Hypothalamus (tissue), 51 donors: ENCODE measurements at places on chromosomes 3 and 15.

GRCh38 chr3:155805204-155805801, 775 bp downstream of the C3orf33 start:
- no peak for DNase-seq

DNA sequence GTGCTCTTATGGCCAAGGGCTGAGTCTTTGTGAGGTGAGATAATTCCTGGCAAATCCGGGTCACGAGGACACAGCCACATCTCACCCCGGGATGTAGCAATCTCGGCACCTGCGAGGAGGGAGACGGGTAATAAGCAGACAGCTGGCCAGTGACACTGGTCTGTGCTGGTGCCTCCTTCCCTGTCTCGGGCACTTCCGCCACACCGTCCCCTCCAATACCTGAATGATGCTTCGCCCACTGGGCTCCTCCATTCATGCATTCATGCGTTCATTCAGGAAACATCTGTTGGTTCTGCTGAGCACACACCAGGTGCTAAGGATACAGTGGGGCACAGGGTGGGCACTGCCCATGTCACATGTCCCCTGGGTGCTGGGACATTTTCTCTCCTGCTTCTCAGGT, 60.1 kb downstream of the ATP10A start:
- no peak for DNase-seq

GRCh38 chr3:151214459-151214858, 11.4 kb upstream of the GPR171 start:
- no peak for DNase-seq

GRCh38 chr3:40477666-40478065, 744 bp downstream of the ZNF619 start:
- DNase-seq, result no peak

DNA sequence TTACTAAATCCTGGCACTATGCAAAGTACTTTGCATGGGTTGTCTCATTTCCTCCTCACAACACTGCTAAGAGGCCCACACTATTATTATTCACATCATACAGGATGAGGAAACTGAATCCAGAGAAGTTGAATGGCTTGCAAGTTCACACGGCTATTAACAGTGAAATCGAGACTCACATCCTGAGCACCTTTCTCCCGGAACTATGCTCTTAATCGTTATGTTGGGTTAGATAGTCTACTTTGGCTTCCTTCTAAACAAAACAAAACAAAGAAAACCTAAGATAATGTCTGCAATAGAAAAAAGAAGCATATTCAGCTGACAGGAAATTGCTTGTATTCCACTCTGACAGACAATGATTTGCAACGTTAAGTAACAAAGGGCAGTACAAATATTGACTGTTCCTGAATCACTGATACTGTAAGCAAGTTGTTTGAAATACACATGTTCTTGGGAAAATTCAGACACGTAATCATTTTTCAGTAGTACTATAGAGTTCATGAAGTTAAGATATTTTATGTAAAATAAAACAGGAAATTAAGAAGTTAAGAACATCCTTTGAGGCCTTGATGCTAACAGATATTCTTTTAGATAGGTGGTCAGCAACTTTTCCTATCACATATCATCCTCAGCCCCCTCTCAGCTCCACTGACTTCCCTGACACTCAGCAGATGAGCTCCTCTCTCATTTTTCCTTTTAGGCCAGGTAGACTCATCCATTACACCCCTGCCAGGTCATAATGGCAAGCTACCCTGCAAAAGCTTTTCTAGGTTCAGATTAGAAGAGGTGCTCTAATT, 40.7 kb downstream of the C2CD4B start:
- no peak for DNase-seq

GRCh38 chr3:100210772-100211135, 50.0 kb upstream of the TBC1D23 start:
- DNase-seq, result no peak

DNA sequence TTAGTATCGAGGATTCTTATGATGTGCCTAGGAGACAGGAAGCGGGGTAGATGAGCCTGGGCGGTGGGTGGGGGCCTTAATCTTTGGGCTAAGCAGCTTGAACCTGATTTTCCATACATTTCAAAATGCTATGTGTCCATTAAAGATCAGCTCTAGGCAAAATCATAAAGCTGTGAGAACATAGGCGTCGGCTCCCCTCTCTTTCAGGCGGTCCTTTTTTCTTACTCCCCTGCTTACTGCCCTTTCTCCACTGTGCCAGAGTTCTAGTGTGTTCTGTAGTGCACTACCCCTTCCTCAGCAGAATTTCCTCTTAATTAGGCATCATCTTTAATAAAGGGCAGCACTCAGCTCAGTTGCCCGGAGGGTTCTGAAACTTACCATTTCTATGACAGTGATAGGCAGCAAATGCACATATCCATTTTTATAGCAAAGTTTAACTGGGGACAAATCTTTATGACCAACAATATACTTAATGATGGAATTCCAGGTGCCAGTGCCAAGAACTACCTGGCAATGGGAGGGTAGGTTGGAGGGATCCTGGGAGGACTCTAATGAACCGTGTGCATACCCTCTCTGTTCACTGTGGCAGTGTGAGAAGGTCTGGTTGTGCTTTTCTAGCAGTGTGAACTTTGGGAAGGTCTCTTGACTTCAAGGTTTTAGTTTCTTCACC, 404.5 kb upstream of the TPM1 start:
- DNase-seq, result no peak

- DNase-seq, result no peak
Measured at GRCh38 chr3:184742676-184743135, 30.8 kb upstream of the MAGEF1 start.

GRCh38 chr3:34388830-34389229, 590.4 kb downstream of the PDCD6IP start:
- DNase-seq, result no peak

GRCh38 chr3:107263269-107264021, 113.8 kb upstream of the CCDC54 start:
- DNase-seq, result no peak

GRCh38 chr3:100629421-100630127, 20.2 kb downstream of the ADGRG7 start:
- no peak for DNase-seq

- no peak for DNase-seq
Measured at GRCh38 chr3:194890091-194890490, 204.4 kb downstream of the FAM43A start.

DNA sequence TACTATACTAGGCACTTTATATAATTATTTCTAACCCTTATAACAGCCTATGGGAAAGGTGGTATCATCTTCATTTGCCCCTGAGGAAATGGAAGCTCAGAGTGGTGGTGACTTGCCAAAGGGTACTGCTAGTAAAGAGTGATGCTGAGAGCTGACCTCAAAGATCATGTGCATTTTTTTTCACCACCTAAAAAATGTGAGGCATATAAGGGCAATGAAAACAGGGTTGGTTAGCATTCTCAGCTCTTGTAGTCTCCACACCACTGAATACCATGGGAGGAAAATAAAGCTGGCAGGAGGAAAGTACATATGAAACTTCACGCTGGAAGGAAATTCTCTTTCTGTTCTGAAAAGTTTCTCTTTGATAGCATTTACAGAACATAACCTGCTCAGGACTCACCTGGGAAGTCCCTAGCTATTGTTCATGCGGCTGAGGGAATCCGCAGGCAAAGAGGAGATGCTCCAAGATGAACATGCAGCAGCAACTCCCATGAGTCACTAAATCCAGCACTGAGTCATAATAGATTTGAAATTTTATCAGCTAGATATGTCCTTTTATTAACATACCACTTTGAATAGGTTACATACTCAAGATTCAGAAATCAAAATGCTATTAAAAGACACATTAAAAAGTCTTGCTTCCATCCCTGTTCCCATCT, 17.3 kb downstream of the FAIM start:
- no peak for DNase-seq

DNA sequence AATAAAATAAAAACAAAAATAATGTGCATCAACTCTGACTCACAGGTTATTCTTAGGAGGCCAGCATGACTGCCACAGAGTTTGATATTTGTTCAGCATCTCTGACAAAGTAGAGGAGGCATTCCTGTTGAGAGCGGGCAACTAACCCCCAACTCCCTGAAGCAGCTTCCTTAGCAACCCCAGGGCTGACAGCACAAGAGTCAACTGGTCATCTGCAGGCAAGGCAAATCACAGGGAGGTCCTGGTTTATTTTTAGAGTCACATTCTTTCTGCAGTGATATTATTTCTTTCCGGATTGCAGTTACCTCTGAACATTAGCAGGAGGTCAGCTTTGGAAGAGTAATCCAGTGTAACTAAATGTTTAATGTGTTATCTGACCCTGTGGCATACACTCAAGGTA, 273.0 kb downstream of the PLCL2 start:
- DNase-seq, result no peak

GRCh38 chr3:100277255-100277800, 16.5 kb downstream of the TBC1D23 start:
- DNase-seq, result no peak

GRCh38 chr3:96213393-96213792, 601.0 kb upstream of the EPHA6 start:
- no peak for DNase-seq

- no peak for DNase-seq
Measured at GRCh38 chr3:174710612-174711011, 148.5 kb upstream of the NAALADL2 start.

DNA sequence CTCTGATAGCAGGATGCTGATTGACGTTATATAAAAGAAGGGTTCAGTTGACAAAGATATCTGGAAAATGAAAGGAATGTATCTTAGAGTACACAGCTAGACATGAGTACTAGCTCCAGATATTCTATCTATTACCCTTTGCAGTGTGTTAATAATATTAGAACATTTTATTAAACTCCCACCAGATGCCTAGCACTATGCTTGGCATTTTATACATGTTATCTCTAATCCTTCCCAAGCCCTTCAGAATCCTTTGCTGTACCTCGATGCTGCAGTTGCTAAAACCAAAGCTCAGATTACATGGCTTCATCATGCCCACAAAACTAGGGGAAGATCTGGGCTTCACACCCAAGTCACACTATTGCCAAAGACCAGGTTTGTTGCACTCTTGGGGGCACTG, 350.1 kb upstream of the AZI2 start:
- DNase-seq, result no peak

DNA sequence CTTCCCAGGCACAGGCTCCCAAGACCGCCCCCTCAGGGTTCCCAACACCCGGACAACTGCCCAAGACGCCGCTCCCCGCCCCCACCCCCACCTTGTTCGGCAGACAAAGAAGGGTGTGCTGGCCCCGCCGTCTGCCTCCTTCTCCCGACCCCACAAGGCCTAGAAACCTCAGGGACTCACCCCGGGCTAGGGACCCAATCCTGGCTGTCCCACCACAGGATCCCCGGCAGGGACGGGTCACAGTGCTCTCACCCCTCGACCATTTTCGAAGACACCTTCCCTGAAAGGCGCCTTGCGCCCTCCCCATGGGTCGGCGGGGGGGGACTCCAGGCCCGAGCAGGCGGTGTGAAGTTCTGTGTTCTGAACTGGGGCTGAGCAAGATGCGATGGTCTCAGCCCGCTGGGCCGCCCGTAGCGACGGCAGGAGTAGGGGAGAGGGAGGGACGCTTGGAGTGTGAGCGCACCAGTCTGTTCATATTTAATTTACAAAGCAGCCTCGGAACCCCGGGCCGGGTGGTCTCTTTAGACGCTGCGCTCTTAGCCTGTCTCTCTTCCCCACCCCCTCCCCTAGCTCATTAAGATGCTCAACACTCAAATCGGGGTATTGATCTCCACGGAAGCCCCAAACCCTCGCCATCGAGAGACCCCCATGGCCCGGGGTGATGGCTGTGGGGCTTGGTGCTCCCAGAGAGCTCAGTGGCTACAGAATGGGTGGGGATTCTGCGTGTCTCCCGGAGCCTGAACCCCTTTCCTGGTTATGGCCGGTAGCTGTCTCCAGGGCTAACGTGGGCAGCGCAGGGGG, 1.4 kb upstream of the ISLR2 start:
- DNase-seq, result no peak

DNA sequence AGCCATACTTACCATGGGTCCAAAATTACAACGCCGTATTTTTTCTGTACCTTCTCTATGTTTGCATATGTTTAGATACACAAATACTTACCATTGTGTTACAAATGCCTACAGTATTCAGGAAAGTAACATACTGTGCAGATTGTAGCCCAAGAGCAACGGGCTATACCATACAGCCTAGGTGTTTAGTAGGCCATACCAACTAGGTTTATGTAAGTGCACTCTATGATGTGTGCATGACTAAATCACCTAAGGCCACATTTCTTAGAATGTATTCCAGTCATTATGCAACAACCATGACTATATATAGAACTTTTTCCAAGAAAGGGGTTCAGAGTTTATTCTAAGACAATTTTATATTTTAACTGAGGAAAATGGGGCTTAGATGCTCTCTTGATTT, 411.7 kb downstream of the MAGI1 start:
- no peak for DNase-seq

DNA sequence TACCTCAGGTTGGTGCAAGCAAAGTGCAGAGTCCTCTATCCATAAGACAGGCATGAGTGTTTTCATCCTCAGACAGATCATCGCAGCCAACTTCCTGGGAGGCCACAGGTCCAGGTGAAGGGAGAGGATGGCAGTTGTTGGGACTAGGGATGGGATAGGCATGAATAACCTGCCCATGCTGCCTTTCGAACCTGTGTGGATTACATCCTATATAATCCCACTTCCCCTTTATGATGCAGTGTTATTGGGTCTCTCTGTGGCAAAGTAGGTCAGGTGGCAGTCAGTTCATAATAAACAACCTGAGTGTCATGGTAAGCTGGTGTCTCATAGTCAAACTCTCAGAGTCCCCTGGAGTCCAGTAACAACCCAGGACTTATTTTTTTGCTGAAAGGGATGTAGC, 40.4 kb downstream of the CCR3 start:
- DNase-seq, result no peak

DNA sequence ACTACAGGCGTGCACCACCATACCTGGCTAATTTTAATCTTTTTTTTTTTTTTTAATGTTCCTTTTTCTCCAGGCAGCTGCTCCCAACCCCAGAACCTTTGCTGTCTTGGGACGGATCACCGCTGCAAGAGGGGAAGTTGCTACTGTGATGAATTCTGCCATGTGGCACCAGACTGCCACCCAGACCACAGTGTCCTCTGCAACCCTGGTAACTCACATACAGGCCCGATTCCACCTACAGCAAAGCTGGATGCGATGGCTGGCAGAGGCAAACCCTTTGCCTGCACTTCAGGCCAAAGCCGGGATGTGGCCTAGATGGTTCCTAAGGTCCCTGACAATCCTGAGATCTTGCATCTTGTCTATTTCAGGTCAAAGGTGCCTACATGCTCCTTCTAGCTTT, 12.7 kb upstream of the MUC20 start:
- no peak for DNase-seq

DNA sequence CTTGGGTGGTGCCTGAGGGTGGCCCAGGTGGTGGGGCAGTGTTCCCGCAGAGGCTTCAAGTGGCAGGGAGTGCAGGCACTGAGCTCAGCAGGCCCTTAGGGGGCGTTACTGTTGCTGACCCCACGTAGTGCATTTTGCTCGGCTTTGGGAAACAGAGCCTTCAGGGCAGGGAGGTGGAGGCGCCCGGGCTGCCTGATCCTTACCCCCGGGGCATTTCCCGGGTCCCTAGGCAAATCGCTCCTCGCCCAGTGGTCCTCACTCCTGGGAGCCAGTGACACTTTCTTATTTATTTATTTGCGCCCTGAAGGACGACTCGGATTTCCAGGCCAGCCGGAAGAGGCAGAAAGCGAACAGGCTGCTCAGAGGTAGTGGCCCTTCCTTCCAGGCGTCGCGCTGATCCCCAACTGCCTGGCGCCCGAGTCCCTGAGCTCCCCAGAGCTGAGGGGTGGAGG, 10.1 kb upstream of the FOXB1 start:
- no peak for DNase-seq

- no peak for DNase-seq
Measured at GRCh38 chr15:99434506-99435112, 131.2 kb upstream of the MEF2A start.
